ENCODE measurements at places on chromosomes 7 and 10.

- peak; percentile 72 for DNase-seq
These were observed 177.6 kb downstream of the GNAI1 start for GRCh38 chr7:80312139-80312661.

- no peak for DNase-seq
These were observed 267.2 kb upstream of the LRGUK start for GRCh38 chr7:133859871-133860450.

GRCh38 chr7:96998333-96998732 is 7.0 kb upstream of the DLX6 start:
- DNase-seq: no peak

GRCh38 chr7:108037741-108038140 is 34.8 kb upstream of the LAMB1 start:
- no peak for DNase-seq

DNA sequence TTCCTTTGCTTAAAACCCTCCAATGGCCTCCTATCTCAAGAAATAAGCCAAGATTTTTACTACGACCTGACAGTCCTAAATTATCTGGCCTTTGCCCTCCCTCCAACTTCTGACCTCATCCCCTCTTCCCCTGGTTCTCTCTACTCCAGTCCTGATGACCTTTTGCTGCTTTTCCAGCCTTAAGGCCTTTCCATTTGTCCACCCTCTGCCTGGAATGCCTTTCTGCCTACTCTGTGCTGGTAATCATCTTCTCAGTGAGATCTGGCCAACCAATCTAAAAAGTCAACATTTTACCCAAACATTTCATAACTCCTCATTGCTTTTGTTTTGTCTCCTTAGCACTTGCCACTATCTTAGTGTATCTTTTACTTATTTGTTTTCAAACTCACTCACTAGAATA is 75.7 kb downstream of the VPS41 start:
- no peak for DNase-seq

GRCh38 chr10:49610114-49610457 is at the start of gene SLC18A3:
TSS of gene SLC18A3 (plus strand) at chr10:49610310. CDS start at chr10:49610741, 431 bp downstream.
- no peak for DNase-seq

GRCh38 chr10:53904506-53905241 is 896.4 kb downstream of the PCDH15 start:
- DNase-seq: no peak
